ENCODE measurements at places on chromosomes 6 and 20.

- DNase-seq: no peak
Measured at GRCh38 chr20:43043887-43044286, 145.8 kb downstream of the PTPRT start.

- DNase-seq: no peak
Measured at GRCh38 chr6:56555438-56555872, 87.2 kb downstream of the DST start.

DNA sequence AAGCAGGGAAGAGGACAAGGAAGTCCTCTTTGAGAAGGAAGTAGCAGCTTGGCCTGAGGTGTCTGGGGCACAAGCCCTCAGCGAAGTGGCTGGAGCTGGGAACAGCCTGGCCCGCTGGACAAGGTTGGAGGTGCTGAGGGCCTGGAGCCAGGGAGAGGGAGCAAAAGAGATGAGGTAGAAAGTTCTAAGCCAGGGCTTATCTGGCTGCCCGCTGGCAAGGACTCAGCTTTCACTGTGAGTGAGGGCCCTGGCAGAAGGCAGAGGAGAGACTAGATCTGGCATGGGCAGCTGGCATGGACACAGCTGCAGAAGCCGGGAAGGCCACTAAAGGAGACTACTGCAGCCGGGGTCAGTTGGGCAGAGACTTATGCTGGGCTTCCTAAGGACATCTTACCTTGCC is 21.8 kb upstream of the PCMTD2 start:
- DNase-seq: no peak

DNA sequence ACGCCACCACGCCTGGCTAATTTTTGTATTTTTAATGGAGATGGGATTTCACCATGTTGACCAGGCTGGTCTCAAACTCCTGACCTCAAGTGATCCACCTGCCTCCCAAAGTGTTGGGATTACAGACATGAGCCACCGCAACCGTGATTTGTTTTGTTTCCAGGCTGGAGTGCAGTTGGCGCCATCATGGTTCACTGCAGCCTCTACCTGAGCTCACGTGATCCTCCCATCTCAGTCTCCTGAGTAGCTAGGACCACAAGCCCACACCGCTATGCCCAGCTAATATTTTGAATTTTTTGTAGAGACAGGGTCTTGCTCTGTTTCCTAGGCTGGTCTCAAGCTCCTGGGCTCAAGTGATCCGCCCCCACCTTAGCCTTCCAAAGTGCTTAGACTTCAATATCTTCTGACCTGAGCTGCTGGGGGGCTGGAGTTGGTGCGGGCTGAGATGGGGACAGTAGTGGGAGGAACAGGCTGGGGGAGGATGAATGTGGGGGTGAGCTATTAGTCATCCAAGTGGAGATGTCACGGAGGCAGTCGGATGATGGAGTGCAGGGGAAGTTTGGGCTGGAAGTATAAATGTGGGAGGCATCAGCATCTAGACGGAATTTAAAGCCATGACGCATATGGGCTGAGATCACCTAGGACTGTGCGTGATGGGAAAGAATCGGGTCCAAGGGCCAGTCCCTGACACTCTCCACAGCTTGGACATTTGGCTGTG is 23.1 kb upstream of the ZMYND8 start:
- DNase-seq: no peak

- no peak for DNase-seq
Measured at GRCh38 chr20:13356591-13356990, 135.5 kb downstream of the ISM1 start.

- DNase-seq: no peak
Measured at GRCh38 chr6:27334141-27334540, 22.1 kb upstream of the POM121L2 start.

GRCh38 chr20:21832442-21833385 is 127.2 kb downstream of the PAX1 start:
- no peak for DNase-seq

DNA sequence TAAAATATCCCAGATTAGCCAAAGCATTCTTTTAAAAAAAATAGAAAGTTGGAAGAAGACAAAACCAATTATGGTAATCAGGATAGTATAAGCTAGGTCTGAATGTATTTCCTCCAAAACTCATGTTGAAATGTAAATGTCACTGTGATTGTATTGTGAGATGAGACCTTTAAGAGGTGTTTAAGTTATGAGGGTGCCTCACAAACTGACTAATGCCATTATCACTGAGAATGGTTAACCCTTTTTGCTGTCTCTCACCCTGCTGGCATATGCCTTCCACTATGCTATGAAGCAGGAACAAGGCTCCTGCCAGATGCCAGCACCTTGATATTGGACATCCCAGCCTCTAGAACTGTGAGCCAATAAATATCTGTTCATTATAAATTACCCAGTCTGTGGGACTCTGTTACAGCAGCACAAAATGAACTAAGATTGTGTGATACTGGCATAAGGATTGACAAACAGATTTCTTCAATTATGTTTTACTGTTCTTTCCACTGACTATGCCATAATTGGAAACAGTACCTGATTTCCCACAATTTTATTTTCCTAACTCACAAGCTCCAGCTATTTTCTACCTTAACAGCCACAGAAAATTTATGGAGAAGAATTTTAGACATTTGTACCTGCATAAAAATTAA is 63.8 kb downstream of the IBTK start:
- no peak for DNase-seq

DNA sequence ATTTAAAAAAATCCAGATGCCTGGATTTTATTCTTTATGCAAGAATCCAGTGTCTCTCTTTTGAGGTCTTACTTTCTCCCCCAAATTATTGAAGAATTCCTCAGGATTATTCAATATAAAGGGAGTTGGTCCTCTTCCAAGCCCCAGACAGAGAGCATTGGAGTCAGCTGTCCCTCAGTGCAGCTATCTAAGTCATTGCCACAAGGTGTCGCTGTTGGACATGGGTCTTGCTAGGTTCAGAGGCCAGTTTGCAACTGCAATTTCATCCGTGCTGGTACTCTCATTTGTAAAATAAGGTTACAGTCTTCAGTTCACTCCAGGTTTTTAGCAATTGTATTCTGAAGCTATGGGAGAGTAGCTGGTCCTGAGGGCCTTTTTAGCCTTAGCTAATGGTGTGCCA is 27.8 kb downstream of the CCN2 start:
- no peak for DNase-seq

DNA sequence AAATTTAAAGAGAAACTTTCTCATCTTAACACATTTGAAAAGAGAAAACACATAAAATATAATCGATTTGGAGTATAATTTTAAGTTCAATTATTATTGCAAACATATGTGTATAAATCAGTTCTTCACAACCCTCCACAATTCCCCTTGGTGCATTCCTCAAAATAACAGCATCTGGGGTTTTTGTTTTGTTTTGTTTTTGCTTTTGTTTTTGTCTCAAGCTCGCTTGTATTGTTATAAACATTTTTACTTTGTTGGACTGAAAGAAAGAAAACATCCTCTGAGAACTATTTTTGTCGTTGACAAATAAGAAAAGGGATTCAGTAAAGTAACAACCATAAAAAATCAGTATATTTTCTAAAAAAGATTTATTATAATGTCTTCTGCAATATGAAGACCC is 60.2 kb upstream of the HIVEP1 start:
- no peak for DNase-seq

DNA sequence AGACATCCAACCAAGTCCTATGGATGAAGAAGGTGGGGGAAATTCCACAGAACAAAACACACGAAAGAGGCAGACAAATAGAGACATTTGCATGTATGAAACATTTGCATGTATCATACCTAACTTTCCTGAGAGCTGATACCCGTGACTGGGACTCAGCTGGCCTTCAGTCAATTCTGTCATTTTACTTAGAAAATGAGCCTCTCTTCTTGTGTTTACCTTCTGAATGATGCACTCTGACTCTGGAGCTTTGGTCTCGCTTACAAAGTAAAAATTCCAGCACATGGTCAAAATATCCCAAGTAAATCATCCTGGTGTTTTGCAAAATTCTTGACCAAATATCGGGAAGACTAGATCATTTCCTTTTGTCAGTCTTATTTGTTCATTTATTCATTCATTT is 46.9 kb downstream of the MMUT start:
- DNase-seq: no peak

GRCh38 chr20:43959079-43959919 is 44.6 kb downstream of the TOX2 start:
- DNase-seq: no peak

DNA sequence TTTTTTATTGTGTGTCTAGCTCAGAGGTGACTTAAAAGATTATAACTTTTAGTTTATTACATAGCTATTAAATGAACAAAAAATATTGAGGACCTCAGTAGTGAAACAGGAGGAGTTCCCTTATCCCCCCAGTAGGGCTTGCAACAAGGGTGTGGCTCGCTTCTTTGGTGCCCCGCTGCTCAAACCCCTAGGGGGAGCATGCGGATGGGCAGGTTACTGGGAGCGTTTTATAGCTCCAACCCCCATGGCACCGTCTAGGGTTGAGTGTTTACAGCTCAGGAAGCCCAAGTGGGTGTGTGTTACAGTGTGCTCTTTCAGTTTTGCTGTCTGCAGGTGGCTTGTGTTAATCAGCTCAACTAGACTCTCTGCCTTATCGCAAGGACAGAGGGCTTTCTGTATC is 1513.7 kb downstream of the GRIK2 start:
- DNase-seq: no peak

DNA sequence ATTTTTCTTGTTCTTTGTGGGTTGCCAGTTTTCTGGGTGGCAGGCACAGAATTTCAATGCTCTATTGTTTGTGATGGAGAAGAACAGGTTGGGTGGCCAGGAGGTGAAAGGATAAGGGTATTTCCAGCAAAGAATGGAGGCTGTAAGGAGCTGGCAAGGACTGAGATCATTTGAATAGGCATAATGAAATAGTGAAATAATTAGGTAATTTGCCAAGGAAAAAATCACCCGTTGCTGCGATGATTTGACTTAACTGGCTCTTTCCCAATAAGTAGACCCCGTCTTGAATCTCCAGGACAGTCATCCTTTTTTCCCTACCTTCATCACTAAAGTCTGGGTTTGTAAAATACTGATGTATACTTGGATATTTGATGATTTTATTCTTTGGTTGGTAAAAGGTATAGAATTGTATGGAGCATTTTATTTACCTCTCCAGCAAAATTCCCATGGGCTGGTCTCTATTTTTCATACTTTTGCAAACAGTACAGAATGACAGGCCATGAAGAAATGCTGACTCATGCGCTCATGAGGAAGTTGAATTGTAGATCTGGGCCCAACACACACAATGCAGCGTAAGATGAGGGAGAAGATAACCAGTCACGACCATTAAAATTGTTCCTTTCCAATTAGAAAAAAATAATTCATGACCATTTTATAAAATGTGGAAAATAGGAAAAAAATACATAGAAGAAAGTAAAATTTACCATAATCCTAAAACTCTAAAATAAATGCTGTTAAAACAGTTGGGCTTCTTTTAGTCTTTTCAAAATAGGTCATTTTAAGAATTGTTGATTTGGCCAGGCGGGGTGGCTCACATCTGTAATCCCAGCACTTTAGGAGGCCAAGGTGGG is 2.4 kb upstream of the GCNT2 start:
- no peak for DNase-seq

DNA sequence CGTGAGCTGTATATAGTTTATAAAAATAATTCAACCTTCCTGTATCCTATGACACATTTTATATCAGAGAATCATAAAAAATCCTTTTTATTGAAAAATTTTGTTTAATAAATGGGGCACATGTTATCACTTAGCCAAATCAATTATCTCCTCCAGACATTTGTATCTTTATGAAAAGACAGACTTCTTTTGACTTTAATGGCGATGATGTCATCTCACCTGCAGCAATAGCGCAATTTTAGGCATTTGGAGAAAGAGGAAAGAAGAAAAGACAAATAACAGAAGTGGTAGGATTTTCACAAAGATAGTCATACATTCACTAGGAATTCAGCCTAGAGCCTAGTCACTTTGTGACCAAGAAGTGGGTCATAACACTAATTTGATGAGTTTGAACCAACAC is 444.5 kb downstream of the PREX1 start:
- DNase-seq: no peak

GRCh38 chr6:56288347-56288746 is 41.0 kb upstream of the COL21A1 start:
- no peak for DNase-seq

DNA sequence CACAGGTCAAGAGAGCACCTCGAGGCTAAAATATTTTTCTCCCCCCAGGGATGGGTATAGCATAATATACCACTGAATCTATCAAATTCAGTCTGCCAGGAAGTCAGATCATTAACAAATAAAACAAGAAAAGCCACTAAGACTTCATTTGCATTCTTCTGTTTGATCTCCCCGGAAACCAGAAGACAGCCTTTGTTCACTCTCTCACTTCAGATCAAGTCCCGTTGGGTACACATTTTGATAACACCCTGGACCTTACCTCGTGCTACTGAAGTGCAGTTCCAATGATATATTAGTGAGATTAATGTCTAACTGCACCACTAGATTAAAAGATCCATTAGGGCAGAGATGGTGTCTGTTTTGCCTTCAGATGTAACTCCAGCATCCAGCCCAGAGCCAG is 157.7 kb upstream of the B3GAT2 start:
- no peak for DNase-seq

DNA sequence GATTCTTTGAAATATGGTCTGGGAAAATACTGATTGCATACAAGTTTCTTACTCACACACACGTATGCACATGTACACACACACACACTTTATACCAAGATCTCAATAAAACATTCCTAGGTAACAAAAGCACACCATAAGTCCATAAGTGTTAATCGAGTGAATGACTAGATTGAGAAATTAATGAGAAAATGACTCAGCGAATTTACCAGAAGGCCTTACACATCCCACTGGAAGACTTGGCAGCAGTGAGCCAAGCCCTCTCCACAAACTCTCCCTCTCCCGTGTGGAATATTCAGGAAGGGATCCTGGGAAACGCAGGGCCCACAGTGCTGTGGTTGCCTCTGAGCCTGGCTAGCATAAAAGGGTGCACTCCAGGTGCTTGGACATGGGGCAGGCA is 227.2 kb downstream of the LY86 start:
- no peak for DNase-seq

GRCh38 chr20:52799130-52799529 is 173.0 kb upstream of the TSHZ2 start:
- DNase-seq: peak; percentile 14

DNA sequence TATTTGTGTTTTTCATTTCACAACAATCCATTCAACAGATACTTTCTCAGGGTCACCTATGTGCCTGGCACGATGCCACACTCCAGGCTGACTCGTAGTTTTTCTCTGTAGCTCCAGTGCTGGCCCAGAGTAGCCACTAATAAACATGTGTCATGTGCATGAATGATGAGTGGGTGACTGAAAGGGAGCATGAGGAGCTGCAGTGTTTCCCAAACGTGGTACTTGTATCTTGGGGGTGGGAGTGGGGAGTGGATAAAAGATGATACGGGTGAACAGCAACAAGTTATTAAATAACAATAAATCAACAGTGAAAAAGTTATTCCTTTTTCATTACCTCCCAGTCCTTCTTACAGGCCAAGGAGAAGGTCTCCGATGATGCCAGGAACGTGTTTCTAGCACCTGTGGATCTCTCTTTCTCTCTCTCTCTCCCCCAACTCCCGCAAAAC is 17.1 kb downstream of the SRXN1 start:
- DNase-seq: no peak

GRCh38 chr6:150046943-150047342 is 21.6 kb upstream of the RAET1L start:
- no peak for DNase-seq

- peak; percentile 29 for DNase-seq
Measured at GRCh38 chr20:63580796-63581461, 6.9 kb upstream of the HELZ2 start.

GRCh38 chr20:1875183-1875554 is 20.0 kb upstream of the SIRPA start:
- DNase-seq: no peak

GRCh38 chr20:43969028-43969447 is 54.4 kb downstream of the TOX2 start:
- DNase-seq: no peak
